Mammary microvascular endothelial cell (primary cell): ENCODE measurements at places on chromosomes 5 and 9. TPM values are rescaled to one million over a fixed set of nuclear protein-coding genes. Genes with fewer than 3 reads are reported as not detected.

The TTC23L gene
- total RNA-seq = not detected in 2 replicates

The SPINK6 gene
- total RNA-seq = not detected in 2 replicates

The FOXI1 gene
- total RNA-seq = not detected in 2 replicates

The FAT2 gene
- total RNA-seq = not detected in 2 replicates

The GARIN3 gene
- total RNA-seq = not detected in 2 replicates

The PLPP7 gene
- 5.6 and 9.5 TPM in 2 replicates for total RNA-seq

The RANBP17 gene
- 2.9 and 11.9 TPM in 2 replicates for total RNA-seq

The ORM2 gene
- not detected in 2 replicates for total RNA-seq
